ENCODE measurements at places on chromosomes 16 and 17.

DNA sequence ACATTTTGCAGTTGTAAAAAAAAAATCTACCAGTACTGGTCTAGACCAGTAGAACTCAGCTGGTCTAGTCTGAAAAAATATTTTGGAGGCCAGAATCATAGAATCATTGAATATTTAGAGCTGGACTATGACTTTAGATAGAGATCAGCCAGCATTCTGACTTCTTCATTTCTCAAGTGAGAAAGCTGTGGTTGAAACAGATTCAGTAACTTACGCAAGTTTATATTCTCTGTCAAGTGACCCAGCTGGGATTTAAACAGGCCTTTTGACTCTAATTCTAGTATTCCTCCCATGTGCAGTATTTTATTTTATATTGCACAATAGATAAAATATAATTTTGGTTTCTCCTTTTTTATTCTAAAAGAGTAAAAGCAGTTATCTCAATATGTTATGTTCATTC is 4.9 kb downstream of the TNRC6A start:
- no peak for DNase-seq
- no peak overlapping the region for H3K4me3 ChIP-seq
- H3K27me3 ChIP-seq: no peaks in the 10 kb centered on the region
- peaks cover 28% of the 10 kb centered on the region for H3K36me3 ChIP-seq

GRCh38 chr17:42640121-42640520 is 19.0 kb upstream of the TUBG2 start:
- no peaks in the 10 kb centered on the region for H3K36me3 ChIP-seq
- H3K4me3 ChIP-seq: no peak overlapping the region
- H3K4me1 ChIP-seq: no peaks in the 10 kb centered on the region
- H3K27me3 ChIP-seq: peaks cover 11% of the 10 kb centered on the region
- DNase-seq: no peak

- no peak overlapping the region for H3K27ac ChIP-seq
- peaks cover 1% of the 10 kb centered on the region for H3K27me3 ChIP-seq
- H3K4me3 ChIP-seq: peak overlapping the region; percentile 50
- DNase-seq: peak; percentile 62
Measured at GRCh38 chr16:27109666-27110523, 43.2 kb downstream of the C16orf82 start.

- H3K4me1 ChIP-seq: no peaks in the 10 kb centered on the region
- H3K36me3 ChIP-seq: no peaks in the 10 kb centered on the region
- H3K27ac ChIP-seq: no peak overlapping the region
- DNase-seq: no peak
- no peaks in the 10 kb centered on the region for H3K27me3 ChIP-seq
Measured at GRCh38 chr16:21071741-21072140, 78.9 kb downstream of the DNAH3 start.

DNA sequence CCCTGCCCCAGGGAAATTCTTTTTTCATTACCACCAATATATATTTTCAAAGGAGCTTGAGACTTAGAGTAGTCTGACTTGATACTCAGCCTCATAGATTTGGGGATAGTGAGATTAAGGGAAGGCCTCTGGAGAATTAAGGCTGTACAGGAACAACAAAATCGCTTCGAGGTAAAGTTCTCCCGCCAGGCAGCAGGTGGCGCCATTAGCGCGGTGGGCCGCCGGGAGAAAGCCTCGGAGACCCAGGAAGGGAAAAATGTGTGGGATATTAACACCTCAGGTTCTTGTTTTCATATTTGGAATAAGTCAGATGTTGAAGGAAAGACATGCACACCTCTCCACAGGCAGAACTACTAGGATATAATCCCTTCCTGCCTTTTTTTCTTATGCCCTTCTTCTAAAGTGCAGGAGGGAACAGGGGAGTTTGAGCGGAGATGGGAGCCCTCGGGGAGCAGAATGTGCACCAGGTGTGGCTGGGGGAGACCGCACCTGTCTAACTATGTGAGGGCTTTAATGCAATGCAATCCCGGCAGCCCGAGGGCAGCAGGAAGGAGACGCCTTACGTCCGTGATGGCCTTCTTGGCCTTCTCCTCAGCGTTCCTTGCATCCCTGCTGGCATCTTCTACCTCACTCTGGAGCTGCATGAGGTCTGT is 25.9 kb downstream of the MYH3 start:
- H3K27ac ChIP-seq: no peak overlapping the region
- H3K4me1 ChIP-seq: peaks cover 5% of the 10 kb centered on the region
- H3K4me3 ChIP-seq: no peak overlapping the region
- DNase-seq: no peak
- H3K27me3 ChIP-seq: no peaks in the 10 kb centered on the region

Measured in central memory CD8-positive, alpha-beta T cell (primary cell).